ENCODE measurements at places on chromosomes 2 and 18.

DNA sequence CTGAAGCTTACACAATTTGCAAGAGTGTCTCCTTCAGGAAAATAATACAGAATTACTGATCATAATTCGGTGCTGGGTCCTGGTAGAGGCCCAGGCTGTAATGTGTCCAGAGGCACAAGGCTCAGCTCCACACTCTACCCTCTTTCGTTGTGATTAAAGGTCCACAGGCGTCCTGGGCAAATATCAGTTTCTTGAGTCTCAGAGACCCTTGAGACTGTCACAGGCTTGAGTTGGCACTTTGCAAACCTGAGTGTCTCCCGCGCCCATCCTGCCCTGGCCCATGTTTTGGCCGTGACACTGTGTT lies 46.9 kb upstream of the SMAD7 start:
- no peak for DNase-seq

DNA sequence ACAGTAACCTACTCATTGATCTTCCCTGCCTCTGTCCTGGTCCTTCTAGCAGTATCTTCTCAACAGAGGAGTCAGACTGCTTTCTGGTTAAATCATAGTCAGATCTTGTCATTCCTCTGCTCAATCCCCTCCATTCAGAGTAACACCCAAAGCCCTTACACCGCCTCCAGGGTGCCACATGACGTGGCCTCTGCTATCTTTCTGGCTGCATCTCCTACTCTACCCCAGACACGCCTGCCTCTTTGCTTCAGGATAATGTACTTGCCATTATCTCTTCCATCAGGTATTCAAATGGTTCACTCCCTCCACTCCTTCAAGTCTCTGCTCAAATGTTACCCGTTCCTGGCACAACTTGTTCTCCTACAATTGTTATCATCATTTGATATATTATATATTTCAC lies 36.3 kb upstream of the ACVR2A start:
- DNase-seq: no peak

DNA sequence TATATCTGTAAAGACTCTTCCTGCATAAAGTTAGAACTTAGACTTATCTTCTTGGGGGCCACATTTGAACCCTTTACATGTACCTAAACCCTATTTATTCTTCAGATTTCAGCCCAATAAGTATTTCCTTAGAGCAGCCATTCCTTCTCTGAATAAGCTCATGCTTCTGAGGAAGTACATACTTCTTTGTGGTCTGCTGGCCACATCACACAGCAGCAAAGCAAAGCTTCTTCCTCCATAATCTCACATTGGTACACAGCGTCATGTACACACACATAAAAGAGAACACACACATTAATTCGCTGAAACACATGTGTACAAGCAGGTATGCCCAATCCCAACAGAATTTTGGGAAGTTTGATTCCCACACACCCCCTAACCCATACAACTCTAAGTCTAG lies 331.0 kb downstream of the CDH2 start:
- peak; percentile 15 for DNase-seq

- DNase-seq: no peak
Measured at GRCh38 chr2:215161301-215161829, 22.9 kb upstream of the ABCA12 start.

DNA sequence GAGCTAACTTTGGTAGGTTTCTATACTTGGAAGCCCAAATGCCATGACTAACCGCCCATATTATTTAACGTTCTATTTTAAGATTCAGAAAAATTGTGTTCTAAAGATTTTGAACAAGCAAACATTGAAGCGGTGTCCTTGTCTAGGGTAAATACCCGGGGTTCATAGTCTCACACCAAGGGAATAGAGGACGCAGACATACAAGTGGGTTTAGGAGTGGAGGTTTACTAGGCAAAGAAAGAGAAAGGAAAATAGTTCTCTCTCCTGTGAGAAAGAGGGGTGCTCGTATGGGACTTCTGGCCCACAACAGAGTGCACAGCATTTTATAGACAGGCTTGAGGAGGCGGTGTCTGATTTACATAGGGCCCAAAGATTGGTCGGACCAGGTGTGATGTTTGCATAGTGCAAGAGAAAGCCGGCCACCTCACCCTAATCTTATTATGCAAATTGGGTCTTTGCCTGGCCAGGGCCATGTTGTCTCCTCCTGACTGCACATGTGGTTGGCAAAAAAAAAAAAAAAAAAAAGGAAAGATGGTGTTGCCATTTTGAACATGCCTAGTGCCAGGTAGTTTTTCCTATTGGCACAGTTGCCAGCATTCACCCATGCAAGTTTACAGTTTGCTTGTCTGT lies 1062.6 kb downstream of the LRP1B start:
- no peak for DNase-seq

DNA sequence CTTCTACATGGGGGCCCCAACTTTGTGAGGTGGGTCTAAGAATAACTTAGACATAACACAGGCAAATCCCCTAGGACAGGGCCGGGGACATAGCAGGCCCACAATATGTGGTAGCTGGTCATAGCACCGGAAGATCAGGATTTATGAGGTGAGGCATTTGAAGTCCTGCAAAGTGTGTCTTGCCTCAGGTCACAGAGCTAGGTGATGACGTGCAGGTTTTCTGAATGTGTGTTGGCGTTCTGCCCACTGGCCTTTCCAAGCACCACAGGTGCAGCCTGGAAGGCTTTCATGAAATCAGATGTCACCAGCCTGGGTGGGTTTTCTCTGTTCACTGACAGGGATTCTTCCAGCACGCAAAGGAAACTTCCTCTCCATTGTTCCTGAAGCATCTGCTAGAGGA lies 119.1 kb downstream of the LRATD1 start:
- no peak for DNase-seq

- peak; percentile 55 for DNase-seq
Measured at GRCh38 chr2:34848691-34849090, 1249.6 kb upstream of the FAM98A start.

DNA sequence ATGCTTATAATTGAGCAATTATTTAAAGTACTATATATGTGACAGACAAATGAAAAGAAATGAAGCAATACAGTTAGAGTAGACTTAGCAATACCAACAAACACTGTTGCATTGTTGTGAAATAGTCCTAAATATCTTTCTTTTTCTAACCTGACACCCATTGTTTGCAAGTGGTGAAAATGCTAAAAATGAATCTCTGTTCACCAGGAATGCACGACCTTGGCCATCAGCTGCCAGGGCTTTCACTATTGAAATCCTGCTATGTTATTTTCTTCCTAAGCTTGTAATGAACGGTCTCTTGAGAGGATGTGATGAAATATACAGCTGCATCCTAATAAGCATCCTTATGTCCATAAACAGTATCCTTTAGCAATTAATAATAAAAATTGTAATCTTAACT lies 136.2 kb upstream of the MGAT5 start:
- DNase-seq: no peak

GRCh38 chr2:11697103-11697871 lies 27.3 kb upstream of the NTSR2 start:
- DNase-seq: no peak

GRCh38 chr2:27078267-27079194 lies at the start of gene EMILIN1:
Gene EMILIN1 (plus strand): TSS chr2:27078615. CDS start chr2:27079066, 451 bp downstream.
- no peak for DNase-seq

GRCh38 chr2:169796441-169796840 lies 2.2 kb upstream of the SSB start:
- no peak for DNase-seq

DNA sequence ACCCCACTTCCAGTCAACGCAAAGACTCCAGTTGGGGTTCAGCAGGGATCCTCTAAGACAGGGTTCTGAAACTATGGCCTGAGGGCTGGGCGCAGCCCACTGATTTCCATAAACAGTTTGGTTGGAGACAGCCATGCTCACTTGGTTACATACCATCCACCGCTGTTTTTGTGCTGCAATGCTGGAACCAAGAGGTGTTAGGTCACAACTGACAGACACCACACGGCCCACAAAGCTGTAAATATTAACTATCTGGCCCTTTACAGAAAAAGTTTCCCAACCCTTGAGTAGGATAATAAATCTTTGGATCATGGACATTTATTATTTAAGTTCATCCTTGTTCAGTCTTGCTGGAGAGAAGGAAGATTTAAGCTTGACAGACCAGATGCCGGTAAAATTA lies 8.4 kb upstream of the CD226 start:
- no peak for DNase-seq

- DNase-seq: no peak
Measured at GRCh38 chr18:77069931-77070330, 62.7 kb downstream of the MBP start.

GRCh38 chr2:197883354-197884032 lies 79.1 kb downstream of the PLCL1 start:
- no peak for DNase-seq

GRCh38 chr2:200850512-200851256 lies 13.8 kb downstream of the CLK1 start:
- no peak for DNase-seq

DNA sequence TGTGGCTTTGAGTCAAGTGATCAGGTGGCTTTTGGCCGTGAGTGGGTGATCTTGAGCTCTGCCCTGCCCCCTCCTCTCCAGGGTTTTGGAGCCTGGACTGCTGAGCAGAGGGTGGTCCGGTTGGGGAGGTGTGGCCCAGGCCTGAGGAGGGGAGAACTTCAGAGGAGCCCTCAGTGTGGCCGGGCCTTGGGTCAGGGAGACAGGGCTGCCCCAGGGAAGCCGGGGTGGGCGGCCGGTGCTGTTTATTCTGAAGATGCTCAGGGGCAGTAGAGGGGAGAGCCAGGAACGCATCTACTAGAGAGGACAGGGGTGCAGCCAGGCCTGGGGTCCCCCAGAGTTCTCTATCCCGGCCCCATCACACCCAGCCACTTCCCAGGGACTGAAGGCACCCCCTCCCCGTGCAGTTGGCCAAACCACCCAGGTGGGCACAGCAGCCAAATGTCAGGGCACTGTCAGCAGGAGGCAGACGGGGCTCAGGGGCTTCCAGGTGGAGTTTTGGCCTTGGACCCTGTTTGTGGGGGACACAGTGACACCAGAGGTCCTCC lies 963 bp downstream of the ERFE start:
- no peak for DNase-seq

DNA sequence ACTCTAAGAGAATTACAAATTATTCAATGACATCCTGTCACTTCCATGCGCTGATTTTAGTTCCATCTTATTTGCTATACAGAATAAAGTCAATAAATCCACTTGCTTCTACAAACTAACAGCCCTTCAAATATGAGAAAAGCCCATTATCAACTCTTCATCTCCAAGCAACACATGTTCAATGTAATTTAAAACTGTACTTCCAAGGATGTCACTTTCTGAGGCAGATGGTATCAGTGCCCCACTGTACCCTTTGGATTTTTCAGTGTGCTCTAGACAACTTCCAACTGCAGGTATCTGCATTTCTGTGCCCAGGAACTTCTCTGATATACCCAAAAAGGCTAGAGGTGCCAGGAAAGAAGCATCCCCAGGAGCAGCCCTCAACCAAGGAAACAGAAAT lies 87.6 kb downstream of the SMAD2 start:
- DNase-seq: no peak

DNA sequence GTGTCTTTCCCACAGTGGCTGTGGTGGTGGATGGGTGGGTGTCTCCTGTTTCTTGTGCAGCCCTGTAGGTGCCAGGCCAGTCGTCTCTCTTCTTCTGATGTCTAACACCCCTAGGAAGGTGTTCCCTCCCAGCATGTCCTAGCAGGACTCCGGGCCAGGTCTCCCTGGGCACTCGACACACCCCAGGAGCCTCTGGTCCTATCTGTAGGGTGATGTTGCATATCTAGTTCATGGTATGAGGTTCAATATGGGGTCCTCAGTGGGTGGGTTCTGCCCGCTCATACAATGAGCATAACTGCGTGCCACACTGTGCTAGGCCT lies 14.4 kb downstream of the NGEF start:
- DNase-seq: no peak

- no peak for DNase-seq
Measured at GRCh38 chr2:191051177-191051576, 37.2 kb upstream of the STAT1 start.

GRCh38 chr18:69954719-69955480 lies 7.2 kb upstream of the CD226 start:
- DNase-seq: no peak

- DNase-seq: no peak
Measured at GRCh38 chr18:9096007-9096371, 6.5 kb upstream of the NDUFV2 start.

DNA sequence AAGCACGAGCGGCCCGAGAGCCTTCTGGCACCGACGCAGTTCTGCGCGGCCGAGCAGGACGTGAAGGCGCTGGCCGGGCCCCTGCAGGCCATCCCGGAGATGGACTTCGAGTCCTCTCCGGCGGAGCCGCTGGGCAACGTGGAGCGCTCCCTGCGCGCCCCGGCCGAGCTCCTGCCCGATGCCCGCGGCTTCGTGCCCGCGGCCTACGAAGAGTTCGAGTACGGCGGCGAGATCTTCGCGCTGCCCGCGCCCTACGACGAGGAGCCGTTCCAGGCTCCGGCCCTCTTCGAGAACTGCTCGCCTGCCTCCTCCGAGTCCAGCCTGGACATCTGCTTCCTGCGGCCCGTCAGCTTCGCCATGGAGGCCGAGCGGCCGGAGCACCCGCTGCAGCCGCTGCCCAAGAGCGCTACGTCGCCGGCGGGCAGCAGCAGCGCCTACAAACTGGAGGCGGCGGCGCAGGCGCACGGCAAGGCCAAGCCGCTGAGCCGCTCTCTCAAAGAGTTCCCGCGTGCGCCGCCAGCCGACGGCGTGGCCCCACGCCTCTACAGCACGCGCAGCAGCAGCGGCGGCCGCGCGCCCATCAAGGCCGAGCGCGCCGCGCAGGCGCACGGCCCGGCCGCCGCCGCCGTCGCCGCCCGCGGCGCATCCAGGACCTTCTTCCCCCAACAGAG lies 70.4 kb downstream of the ARHGEF33 start:
- DNase-seq: no peak

DNA sequence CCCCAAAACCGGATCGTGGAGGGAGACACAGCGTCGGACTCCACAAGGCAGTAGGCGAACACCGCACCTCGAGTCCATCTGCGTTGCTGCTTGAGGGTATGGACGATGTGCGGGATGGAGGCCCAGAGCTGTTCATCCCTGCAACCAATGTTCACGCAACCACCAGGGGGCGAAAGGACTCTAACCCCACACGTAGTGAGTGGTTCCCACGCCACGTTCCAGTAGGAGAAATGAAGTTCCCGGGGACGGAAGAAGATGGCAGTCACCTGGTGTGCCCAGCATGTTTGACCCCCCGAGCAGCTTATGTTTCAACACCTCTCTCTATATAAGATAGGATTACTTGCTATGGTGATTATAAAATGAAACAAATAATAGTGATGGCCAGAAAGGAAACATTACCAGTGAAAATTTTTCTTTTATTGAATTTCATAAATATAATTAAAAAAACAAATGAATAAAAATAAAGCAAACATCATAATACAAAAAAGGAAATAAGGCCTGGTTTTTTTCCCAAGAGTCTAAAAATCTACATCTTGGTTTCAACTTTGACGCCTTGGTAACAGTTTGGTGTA lies 184.3 kb downstream of the SH3BP4 start:
- DNase-seq: peak; percentile 4

- no peak for DNase-seq
Measured at GRCh38 chr18:5238371-5238976, 41.4 kb upstream of the AKAIN1 start.

- no peak for DNase-seq
Measured at GRCh38 chr18:44712025-44712424, 31.3 kb downstream of the SETBP1 start.

All from KG1 (cell line).